ENCODE measurements at places on chromosomes 7 and 10.

DNA sequence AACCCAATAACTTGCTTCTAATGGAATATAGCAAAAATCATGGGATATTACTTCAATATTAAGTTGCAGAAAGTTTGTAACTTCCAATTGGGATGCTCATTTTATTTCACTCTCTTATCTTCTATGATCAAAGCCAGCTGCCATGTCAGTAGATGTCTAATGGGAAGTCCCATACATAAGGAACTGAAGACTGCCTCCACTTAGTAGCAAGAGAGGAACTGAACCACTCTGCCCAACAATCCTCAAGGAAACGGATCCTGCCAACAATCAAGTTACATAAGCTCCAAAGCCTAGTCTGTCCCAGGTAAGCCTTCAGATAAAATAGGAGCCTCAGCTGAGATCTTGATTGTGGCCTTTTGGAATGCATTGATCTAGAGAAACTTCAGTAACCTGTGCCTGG lies 431.5 kb upstream of the PCDH15 start:
- no peak for DNase-seq

- no peak for DNase-seq
These were observed 13.0 kb downstream of the BCAP29 start for GRCh38 chr7:107593025-107593410.

GRCh38 chr10:80552151-80552646 lies 14.5 kb downstream of the SH2D4B start:
- no peak for DNase-seq

- DNase-seq: no peak
These were observed 10.4 kb upstream of the ZNF485 start for GRCh38 chr10:43595739-43596298.

DNA sequence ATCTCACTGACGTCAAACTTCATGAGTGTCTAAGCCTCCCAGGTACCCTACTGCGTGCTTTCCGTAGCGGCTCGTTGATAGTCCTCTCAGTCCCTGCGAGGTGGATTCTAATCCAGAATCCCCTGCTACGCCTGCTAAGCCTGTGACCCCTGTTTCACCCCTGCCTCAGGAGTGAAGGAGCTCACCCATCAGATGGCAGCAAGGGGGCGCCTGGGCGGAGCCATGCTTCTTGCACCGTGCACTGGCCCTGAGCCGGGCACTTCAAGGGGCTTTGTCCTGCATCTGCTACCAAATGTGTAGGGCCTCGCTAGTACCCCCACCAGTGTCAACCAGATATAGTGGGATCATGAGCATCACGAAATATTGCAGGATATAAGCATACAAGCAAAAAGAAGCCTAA lies 918 bp upstream of the STRA8 start:
- DNase-seq: no peak

DNA sequence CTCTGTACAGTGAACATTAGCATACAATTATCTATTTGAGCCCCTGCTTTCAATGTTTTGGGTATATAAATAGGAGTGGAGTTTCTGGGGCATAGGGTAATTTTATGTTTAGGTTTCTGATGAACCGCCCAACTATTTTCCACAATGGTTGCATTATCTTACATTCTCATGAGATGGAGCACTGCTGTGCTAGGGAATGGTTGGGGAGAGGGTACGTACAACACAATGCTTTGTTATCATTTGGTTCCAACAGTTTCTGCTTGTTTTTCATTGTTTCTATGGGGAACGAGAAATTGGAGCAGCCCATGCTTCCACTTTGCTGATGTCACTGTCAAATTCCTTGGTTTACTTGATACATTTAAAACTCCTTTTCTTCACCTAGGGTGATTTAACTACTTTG lies 1115.3 kb downstream of the REEP3 start:
- DNase-seq: no peak

DNA sequence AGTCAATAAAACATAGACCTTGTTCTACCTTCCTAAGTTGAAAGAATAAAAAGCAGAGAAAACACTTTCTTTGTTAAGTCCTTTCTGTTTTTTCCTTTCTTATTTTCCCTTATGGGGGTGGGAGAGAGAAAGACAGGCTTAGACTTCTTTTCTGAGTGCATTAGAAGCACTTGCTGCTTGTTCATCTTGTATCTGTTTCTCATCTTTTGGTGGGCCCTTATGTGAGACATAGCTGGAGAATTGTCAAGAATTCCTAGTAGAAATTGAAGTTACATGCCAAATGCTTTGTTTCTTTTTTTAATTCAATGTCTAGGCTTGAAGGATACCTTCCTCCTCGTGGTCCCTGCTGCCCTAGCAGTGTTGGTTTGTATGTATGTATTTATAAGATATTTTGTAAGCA lies 6.7 kb downstream of the EIF4EBP2 start:
- DNase-seq: no peak

GRCh38 chr7:44377681-44378421 lies 52.5 kb upstream of the CAMK2B start:
- DNase-seq: no peak

Data from stimulated activated CD4-positive, alpha-beta T cell treated with anti-CD3 and anti-CD28 coated beads, Interleukin-15, amount 100 ng/mL, for 48 hours (primary cell).